ENCODE measurements at places on chromosomes 6 and 20. TPM values are rescaled to one million over a fixed set of nuclear protein-coding genes. Genes with fewer than 3 reads are reported as not detected.

GRCh38 chr20:37856932-37857660, 45.8 kb upstream of the VSTM2L start:
- DNase-seq, result no peak
- H3K36me3 ChIP-seq, result peaks cover 66% of the 10 kb centered on the region
- no peaks in the 10 kb centered on the region for H3K27me3 ChIP-seq
- no peaks in the 10 kb centered on the region for H3K4me1 ChIP-seq
- H3K27ac ChIP-seq, result no peak overlapping the region

- H3K36me3 ChIP-seq, result no peaks in the 10 kb centered on the region
- no peak for DNase-seq
These were observed 74.7 kb downstream of the LYRM2 start for GRCh38 chr6:89563866-89564265.

DNA sequence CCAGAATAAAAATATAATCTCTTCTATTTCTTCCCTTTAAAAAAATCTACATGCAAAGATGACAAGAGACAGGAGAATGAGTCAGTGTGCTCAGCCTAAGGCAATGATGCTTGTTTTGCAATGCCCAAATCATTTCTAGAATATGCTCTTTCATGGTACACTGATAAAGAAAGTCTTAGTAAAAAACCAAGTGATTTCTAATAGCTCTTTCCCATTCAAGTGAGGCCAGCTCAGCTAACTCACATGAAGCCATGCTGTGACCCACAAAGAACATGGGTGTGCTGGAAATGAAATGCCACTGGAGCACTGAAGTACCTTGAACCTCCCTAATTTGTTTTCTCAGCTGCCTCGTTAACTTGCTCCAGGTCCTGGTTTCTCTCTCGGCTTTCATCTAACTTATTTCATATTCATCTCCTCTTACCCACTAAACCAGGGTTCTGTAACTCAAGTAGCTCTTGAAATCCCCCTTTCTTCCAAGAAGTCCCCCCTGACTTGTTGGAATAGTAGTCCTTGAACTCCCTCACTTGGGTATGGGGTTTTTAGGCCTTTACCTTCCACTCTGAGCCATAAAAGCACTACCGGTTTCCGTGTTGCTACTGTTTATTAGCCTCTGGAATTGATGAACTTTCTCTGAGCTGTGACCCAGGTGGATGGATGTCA, 92.7 kb downstream of the IRF4 start:
- no peak for DNase-seq
- H3K4me3 ChIP-seq, result no peak overlapping the region
- no peaks in the 10 kb centered on the region for H3K27me3 ChIP-seq

GRCh38 chr6:12297363-12298016, 7.3 kb downstream of the EDN1 start:
- no peaks in the 10 kb centered on the region for H3K4me1 ChIP-seq
- peaks cover 6% of the 10 kb centered on the region for H3K27me3 ChIP-seq
- H3K4me3 ChIP-seq, result no peak overlapping the region
- no peak overlapping the region for H3K27ac ChIP-seq
- no peak for DNase-seq
- H3K36me3 ChIP-seq, result no peaks in the 10 kb centered on the region

GRCh38 chr6:43817192-43817591, 47.2 kb downstream of the VEGFA start:
- DNase-seq, result peak; percentile 31
- H3K27me3 ChIP-seq, result no peaks in the 10 kb centered on the region
- no peak overlapping the region for H3K4me3 ChIP-seq
- no peak overlapping the region for H3K27ac ChIP-seq
- H3K36me3 ChIP-seq, result no peaks in the 10 kb centered on the region

DNA sequence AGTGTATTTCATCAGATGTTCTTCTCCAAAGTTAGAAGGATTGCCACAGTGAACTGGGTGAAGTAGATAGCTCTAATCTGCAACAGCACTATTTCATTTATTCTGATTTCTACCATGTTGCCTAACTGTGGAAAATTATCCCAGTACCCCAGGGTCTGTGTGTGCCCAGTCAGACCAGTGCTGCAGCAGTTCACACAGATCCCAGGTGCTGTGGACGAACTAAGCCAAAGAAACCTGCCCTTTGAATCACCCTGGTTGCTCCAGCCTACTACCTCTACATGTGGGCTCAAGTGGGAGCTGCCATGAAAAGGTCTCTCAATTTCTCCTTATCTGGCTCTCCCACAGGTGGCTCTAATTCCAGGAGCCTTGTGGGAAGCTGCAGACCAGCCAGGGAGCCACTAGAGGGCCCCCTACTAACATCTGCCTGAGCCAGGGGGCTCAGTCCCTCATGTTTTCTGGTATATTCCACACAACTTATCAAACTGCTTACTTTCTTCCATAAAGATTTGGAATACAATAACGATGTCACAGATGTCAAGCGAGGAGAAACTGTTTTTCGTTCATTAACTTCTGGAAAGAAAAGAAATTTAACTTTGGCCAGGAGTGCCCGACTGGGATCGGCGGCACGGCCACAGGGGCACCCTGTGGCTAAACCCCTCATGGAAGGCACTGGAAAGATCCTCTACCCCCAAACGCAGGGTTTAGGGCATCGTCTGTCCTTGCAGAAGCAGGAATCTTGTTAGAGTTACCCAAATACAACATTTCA, 31.6 kb upstream of the LY86 start:
- H3K4me3 ChIP-seq, result no peak overlapping the region
- no peaks in the 10 kb centered on the region for H3K27me3 ChIP-seq
- H3K36me3 ChIP-seq, result peaks cover 1% of the 10 kb centered on the region
- DNase-seq, result peak; percentile 70
- no peak overlapping the region for H3K27ac ChIP-seq
- no peaks in the 10 kb centered on the region for H3K4me1 ChIP-seq

DNA sequence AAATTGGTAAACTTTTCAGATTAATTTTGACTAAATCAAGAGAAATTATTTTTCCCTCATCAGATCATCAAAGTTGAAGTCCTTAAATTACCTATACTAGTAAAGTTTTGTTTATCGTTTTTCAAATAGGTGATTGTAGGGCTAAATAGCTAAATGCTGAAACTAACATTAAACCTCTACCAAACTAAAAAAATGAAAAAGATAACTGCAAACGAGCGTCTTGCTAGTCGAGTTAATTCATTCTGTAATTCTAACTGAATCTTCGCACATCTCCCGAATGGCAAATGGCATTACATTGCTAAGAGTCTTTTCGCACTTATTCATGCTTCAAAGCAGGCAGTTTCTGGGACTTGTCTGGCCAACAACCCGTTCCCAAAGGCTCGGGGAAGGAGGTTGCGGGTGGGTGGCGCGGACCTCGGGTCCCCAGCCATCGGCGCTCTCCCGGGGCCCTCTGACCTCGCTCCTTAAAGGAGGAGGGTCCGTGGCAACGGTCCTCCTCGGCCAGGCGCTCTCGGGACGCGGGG, 43.8 kb downstream of the POPDC3 start:
- no peak overlapping the region for H3K27ac ChIP-seq
- H3K36me3 ChIP-seq, result no peaks in the 10 kb centered on the region
- H3K4me1 ChIP-seq, result peaks cover 12% of the 10 kb centered on the region
- DNase-seq, result peak; percentile 12
- peaks cover 26% of the 10 kb centered on the region for H3K27me3 ChIP-seq

DNA sequence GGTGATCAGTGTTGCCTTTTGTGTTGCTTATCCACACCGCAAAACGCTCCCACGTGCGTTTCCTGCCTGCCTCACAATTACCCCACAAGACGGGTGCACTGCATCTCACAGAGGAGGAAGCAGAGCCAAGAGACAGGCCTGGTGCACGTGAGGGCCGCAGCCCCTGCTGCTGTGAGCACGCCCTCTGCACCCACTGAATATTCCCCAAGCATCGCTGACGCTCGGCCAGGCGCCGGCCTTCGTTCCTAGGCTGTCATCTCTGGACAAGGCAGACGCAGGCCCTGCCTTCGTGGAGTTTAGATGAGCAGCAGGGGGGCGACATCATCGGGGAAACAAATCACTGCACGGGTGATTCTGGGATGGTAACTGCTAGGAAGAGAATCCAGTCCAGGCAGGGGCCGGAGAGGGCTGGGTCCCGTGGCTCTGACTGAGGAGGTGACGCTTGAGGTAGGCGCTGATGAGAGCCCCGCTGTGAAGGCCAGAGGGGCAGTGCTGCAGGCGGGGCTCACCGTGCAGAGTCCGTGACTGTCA, 162.4 kb upstream of the QKI start:
- no peaks in the 10 kb centered on the region for H3K4me1 ChIP-seq
- peaks cover 6% of the 10 kb centered on the region for H3K27me3 ChIP-seq
- H3K36me3 ChIP-seq, result no peaks in the 10 kb centered on the region
- no peak overlapping the region for H3K27ac ChIP-seq
- H3K4me3 ChIP-seq, result no peak overlapping the region

GRCh38 chr6:10429638-10430427, 15.0 kb upstream of the TFAP2A start:
- peak; percentile 25 for DNase-seq
- no peaks in the 10 kb centered on the region for H3K36me3 ChIP-seq
- no peak overlapping the region for H3K4me3 ChIP-seq

- no peak overlapping the region for H3K4me3 ChIP-seq
- H3K27ac ChIP-seq, result no peak overlapping the region
These were observed 15.0 kb upstream of the DSE start for GRCh38 chr6:116355796-116356195.

Gene SYS1
- total RNA-seq, result 57.7 TPM

Gene ANKRD6
- total RNA-seq, result 15.0 TPM

Gene GTSF1L
- 0.84 TPM for total RNA-seq

Gene LINC00237
- not detected for total RNA-seq

All from B cell (primary cell).